ENCODE measurements at places on chromosomes 16 and 17.
A peak's percentile ranks its signal among the peaks of the same experiment; 100 is the strongest.

- no peak for DNase-seq
Measured at GRCh38 chr17:42212382-42212781, 18.1 kb upstream of the GHDC start.

- no peak for DNase-seq
Measured at GRCh38 chr17:66525338-66525737, 222.9 kb downstream of the PRKCA start.

- DNase-seq, result no peak
Measured at GRCh38 chr17:41347869-41348760, 2.5 kb downstream of the KRT33A start.

GRCh38 chr16:14151256-14152030, 80.3 kb downstream of the MRTFB start:
- no peak for DNase-seq

- DNase-seq, result peak; percentile 14
Measured at GRCh38 chr17:79646721-79647455, 36.0 kb upstream of the RBFOX3 start.

DNA sequence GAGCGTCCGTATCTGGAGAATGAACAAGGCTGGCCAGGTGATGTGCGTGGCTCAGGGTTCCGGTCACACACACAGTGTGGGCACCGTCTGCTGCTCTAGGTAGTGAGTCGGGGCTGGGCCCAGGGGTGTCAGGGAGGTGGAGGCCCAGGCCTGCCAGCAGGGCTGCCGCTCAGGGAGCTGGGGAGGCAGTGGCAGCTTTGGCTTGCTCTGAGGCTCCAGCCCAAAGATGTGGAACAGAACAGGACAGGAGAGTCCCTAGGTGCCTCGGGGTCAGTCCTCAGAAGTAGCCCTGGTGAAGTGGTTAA, 4.3 kb downstream of the TBL3 start:
- DNase-seq, result no peak

DNA sequence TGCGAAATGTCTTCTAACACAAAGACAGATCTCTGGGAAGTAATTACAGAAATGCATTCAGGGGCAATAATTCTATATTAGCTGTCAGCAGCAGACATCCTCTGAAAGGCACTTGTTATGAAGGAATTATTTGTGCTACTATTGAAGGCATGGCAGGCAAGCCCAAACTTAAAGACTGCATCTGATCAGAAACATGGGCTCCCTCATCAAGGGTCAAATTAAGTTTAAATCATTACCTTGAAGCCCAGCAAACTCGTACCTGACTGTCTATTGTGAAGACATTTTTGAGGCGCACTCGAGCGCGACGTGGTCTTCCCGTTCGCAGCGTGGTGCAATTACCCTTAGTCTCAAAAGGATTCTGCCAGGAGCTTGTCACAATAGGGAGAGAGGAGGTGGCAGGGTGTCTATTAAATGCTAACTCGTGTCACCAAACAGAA, 110.6 kb downstream of the ZNF423 start:
- DNase-seq, result no peak

- DNase-seq, result no peak
Measured at GRCh38 chr16:60810250-60810649, 1226.0 kb downstream of the CDH8 start.

DNA sequence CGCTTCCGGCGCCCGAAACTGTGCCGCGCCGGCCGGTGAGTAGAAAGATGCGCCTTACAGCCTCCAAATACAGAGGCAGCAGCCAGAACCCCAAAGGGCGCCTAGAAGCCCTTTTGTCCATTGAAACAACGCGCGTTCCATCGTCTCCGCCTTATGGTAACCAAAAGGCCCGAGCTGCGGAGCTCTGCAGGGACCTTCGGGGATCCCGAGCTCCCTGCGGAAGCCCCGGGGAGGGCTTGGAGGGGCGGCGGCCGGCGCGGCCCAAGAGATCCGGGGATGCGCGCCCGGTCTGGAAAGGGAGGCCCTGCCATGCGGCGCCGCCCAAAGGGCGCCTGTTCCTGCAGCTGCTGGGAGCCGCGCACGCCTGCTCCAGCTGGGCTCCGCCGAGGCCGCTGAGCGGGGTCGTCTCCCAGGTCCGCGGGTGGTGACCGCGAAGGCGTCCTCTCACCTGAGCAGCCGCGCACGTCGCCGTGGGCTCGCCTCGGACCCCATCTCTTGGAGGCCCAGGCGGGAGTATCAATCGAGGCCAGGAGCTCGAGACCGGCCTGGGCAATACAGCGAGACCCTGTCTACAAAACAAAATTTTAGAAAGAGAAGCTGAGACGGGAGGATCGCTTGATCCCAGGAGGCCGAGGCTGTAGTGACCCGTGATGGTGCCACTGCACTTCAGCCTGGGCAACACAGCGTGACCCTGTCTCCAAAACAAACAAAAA, 742 bp upstream of the FBXO31 start:
- DNase-seq, result peak; percentile 64

DNA sequence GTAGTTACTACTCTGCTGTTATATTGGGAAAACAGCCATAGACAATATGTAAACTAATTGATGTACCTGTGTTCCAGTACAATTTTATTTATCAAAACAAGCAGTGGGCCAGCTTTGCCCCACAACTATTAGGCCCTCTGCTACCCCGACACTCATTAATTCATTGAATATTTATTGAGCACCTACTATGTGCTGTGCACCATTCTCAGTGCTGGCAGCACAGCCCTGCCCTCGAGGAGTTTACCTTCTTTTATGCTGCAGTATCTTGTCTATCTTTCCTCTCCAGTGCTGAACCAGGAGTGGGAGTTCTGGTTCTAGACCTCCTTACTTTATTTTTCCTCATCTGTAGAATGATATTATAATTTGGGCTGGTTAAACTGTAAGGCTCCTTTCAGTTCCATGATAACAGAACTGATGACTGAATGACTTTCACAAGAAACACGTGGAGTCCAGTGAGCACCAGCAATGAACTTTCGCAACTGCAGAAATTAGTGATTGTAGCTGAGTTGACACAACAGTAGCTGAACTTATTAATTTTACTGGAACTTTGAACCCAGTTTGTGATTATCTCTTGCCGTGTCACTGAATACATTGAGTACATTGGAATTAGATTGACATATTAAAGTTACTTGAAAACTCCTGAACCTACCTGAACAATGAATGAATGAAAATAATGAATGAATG, 2.4 kb downstream of the GOSR2 start:
- DNase-seq, result no peak

GRCh38 chr17:67312265-67312664, 54.1 kb downstream of the PSMD12 start:
- DNase-seq, result no peak

DNA sequence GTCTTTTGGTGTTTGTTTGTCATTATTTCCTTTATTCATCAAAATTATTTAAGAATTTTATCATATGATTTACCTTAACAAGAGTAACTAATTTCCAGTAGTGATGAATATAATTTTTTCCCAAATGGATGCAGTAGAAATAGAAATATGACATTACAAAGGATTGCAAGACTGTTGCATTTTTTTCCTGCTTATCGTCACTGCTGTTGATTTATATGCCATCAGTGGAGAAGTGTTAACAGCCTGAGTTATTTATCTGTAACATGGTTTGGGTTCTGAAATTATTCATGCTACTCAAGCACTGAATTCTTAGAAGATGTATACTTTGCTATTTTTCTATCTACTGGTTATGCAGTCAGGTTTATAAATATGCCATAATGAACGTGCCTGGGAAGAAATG, 68.6 kb downstream of the TMEM100 start:
- DNase-seq, result no peak

DNA sequence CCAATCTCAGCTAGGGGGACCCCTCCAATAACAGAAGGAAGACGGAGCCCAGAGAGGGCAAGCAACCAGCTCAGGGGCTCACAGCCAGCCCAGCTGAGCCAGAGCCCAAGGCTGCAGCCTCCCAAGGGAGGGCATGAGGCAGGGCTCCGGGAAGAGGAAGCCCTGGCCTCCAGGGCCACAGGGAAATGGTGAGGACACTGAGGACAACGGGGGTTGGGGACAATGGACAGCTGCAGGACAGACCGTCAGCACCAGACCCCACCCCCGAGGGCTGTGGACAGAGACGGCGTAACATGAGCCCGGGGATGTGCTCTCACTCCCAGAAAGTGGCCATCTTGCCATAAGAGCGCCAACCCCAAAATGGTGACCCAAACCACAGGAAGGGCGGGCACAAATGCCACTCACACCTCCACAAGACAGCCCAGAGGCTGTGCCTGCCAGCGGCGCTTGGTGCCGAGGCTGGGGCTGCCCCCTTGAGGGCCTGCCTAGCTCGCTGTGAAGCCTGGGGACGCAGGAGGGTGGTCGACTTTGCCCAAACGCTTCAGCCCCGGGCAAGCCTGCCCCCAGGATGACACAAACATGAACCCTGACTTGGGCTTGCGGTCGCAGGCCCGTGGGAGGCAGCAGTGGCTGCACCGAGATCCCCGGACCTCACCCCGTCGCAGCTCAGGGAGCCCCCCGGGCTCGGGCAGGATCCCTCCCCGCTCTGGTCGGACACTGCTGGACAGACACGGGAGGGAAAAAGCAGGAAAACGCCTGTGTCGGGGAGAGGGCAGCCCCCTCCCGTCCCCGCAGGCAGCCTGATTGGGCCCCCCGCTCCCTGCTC, 10.5 kb downstream of the PIMREG start:
- DNase-seq, result no peak

- DNase-seq, result no peak
Measured at GRCh38 chr17:18917506-18918032, 34.4 kb upstream of the SLC5A10 start.

DNA sequence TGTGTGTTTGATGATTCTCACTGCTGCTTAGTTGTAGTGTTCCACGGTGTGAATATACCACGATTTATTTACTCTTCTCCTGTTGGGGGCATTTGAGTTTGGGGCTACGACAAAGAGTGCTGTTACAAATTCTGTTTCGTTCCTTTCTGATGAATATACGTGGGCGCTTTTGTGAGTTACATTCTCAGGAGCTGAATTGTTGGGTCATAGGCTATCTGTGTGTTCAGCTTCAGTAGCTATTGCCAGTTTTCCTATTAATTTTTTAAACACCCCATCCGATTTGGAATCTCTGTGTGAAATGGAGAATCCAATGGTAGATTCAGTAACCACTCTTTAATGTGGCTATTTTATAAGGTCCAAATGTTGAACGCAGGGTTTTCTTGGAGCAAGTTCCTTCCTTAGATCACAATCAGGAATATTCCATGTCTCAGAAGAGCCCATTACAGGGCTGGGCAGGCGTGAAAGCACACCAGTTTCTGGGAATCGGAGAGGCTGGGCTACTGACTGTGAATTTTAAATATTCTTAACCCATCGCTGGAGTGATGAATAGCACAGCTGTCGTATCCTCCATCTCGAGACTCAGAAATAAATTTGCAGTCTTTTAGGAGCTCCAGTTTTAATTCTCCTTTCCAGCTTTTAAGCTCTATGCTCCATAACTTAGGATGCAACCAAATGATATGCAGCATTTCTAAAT, 115.9 kb downstream of the PITPNC1 start:
- DNase-seq, result no peak

DNA sequence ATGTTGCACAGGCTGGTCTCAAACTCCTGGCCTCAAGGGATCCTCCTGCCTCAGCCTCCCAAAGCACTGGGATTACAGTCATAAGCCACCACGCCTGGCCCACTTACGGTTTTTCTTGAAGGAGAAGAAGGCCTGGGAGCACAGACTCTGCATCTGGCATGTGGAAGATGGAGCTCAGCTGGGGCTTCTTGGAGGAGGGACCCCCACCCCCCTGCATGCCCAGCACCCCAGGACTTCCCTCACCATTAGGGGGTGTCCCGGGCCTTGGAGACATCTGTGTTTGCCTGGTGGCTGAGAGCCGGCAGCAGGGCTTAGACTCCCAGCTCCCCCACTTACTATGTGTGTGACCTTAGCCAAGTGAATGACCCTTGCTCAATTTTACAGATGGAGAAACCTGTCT, 204.7 kb downstream of the ZNF423 start:
- DNase-seq, result no peak

GRCh38 chr17:68572138-68572842, 28.9 kb downstream of the FAM20A start:
- no peak for DNase-seq

DNA sequence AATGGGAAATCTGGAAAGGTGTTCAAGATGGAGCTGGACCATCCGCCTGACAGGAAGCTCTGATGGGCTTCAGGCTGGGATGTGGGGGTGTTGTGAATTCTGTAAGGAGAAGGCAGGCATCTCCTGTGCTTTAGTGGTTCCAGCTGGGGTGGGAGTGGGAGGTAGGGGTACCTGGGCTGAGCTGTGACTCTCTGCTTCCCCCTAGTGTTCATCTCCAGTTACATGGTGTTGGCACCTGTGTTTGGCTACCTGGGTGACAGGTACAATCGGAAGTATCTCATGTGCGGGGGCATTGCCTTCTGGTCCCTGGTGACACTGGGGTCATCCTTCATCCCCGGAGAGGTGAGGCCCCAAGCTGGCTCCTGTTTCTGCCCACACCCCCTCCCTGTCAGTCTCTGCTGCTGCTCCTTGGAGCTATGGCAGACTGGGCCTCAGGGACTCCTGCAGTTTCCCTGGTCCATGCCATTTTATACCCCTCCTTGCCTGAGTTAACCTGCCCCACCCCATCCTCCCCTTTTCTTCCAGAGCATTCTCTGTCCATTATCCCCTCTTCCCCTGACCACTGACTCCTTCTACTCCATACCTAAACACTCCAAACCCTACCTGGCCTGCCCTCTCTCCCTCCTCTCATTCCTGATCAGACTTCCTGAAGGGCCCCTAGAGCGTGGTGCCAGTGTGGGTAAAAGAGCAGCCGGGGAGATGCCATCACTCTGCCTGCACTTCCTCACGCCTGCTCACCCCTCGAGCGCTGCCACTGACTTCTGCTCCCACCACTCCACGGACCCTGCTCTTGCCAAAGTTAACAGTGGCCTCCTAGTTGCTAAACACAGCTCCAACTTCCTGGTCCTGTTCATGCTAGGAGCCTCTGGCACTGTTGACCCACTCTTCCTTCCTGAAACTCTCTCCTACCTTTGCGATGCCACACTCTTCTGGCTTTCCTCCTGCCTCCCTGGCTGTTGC, 3.4 kb downstream of the SPNS1 start:
- DNase-seq, result no peak

- DNase-seq, result no peak
Measured at GRCh38 chr16:86823888-86824671, 245.7 kb downstream of the FOXL1 start.

DNA sequence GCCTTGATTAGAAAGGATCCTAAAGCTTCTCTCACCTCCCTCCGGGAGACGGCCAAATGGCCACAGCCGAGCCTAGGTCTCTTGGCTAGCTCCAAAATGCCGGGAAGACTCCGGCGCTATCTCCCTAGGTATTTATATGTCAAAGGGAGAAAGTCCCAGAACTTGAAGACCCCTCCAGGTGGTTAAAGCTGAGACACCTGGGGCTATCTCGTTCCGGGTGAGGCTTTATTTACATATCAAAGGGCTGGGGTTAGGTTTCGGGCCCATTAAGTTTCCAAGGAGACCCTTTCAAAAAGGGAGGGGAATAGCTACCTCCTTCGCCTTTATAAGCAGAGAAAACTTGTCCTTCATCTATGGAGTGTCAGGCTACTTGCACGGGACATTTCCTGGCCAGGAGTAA, 70.9 kb upstream of the KIFC3 start:
- DNase-seq, result no peak
